Stimulated activated CD4-positive, alpha-beta T cell treated with anti-CD3 and anti-CD28 coated beads, Interleukin-2, amount 100 ng/mL, for 24 hours (primary cell): ENCODE measurements at places on chromosomes 16 and 17.
A peak's percentile ranks its signal among the peaks of the same experiment; 100 is the strongest.

- peak; percentile 42 for DNase-seq
Measured at GRCh38 chr17:77741109-77741508, 217.4 kb upstream of the TNRC6C start.

- no peak for DNase-seq
Measured at GRCh38 chr17:58318627-58319172, 9.9 kb downstream of the TSPOAP1 start.

DNA sequence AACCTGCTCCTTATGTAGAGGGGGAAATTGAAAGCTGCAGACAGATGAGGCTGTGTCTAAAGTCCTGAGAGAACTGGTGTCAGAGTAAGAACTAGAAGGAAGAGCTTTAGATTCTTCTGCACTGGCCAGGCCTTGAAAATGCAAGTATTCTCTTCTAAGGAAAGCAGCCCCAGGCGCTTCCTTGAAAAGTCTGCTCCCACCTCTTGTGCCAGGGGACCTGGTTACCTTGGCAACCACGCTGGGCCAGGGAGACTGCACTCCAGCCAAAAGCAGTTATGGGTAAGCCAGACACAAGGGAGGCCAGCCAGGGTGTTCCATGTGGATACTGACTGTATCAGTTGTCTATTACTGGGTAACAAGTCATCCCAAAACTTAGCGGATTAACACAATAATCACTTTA, 228.6 kb upstream of the SDK2 start:
- DNase-seq, result no peak

DNA sequence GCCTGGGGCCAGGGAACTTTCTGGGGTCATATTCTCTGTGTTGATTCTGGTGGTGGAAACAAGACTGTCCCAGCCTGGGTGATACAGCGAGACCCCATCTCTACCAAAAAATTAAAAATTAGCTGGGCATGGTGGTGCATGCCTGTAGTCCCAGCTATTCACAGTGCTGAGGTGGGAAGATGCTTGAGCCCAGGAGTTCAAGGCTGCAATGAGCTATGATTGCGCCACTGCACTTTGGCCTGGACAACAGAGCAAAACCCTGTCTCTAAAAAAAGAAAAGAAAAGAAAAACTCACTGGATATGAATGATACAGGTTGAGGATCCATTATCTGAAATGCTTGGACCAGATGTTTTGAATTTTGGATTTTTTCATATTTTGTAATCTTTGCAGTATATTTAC, 13.6 kb downstream of the SCGB1C2 start:
- no peak for DNase-seq

DNA sequence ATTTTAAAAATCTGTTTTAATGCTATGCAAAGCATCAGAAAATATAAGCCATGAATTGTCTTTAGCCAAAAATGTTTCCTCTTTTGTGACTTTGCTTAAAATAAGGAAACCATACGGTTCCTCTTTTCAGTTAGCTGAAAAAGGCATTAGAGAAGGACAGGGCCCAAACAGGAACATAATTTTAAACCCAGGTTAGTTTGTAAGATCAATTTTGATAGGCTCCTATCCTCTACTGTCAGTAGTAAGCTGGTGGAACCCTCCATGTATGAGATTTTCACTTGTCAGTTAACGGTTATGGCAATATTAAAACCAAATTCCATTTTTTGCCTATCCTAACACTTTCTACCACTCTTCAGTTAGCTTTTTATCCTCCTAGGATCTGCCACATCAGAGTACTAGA, 4.3 kb downstream of the EVI2B start:
- no peak for DNase-seq

GRCh38 chr17:39717660-39718059, 12.7 kb downstream of the MIEN1 start:
- DNase-seq, result no peak

- DNase-seq, result no peak
Measured at GRCh38 chr17:14622615-14623101, 321.8 kb downstream of the HS3ST3B1 start.

GRCh38 chr17:65268832-65269231, 131.7 kb downstream of the RGS9 start:
- no peak for DNase-seq

GRCh38 chr17:864315-864714, 82.2 kb downstream of the MRM3 start:
- DNase-seq, result no peak

DNA sequence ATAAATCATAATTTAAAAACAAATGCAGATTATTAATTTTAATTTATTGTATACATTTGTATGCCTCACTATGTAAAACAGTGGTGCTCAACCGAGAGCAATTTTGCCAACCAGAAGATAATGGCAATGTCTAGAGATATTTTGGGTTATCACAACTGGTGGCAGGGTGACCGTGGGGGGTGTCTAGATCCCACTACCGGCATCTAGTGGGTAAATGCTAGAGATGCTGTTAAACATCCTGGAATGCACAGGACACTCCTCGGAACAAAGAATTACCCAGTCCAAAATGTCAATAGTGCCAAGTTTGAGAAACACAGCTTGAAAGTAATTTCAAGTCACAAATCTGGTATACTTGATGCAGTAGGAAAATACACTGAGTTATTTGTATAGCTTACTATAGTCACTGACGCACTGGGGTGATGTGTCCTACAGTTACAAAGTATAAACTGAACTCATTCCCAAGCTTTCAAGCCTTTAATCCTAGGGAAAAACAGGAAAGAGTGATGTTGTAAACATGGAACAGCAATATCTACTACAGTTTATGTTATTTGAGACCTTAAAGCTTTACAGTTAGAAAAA, 133.5 kb downstream of the BRIP1 start:
- DNase-seq, result no peak
